ENCODE measurements at places on chromosomes 11 and 22.

DNA sequence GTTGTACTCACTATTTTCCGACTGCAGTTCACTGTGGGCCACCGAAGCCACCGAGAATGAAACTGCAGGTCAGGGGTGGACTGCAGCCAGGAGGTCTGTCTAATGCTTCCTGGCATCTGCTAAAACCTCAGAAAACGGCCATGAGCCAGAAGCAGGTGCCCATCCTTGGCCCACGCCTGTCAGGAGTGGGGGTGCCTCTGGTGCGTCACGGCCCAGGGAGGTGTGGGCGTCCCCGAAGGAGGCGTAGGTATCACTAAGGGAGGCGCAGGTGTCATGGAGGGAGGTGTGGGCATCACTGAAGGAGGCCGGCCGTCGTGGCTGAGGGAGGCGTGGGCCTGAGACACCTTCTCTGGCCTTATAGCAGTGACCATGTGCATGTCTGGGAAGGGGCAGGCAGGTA is 456.2 kb downstream of the TBC1D22A start:
- DNase-seq = no peak

- DNase-seq = no peak
Observed at GRCh38 chr11:113773092-113773415, 438 bp downstream of the ZW10 start.

GRCh38 chr22:42065438-42066125 is 5.0 kb downstream of the NAGA start:
- DNase-seq = no peak

DNA sequence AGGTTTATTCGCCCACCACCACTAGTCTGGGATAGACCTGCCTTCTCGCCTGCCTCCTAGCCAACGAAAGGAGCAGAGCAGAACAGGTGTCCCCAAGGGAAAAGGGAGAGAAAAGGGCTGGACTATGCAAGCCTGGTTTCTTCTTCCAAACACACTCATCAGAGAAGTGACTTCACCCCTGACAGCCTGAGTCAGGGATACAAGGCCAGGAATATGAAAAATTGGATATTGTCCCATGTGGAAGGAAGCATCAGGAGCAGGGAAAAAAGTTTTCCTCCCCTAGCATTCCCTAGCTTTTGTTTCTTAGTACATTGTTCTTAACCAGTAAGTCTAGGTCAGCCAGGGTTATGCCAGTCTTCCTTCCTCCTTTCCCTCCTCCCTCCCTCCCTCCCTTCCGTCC is 56.9 kb upstream of the TNRC6B start:
- no peak for DNase-seq

DNA sequence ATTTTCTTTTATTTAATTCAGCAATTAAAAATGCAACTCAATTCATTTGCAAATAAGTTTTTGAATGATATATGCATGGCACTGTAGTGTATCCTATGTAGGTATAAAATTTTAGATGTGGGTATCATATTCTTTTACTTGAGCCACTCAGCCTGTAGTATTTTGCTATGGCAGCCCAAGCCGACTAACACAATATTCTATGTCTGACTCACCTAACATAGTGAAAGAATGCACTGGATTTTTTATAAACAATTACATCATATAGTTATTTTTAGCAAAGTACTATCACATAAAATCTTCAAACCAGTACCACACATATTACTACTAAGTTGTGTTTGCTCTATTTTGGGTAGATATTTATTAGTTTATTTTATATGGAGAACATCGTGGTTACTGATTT is 21.9 kb upstream of the GRIA4 start:
- no peak for DNase-seq

GRCh38 chr11:83054904-83055380 is 16.8 kb downstream of the RAB30 start:
- DNase-seq = no peak

DNA sequence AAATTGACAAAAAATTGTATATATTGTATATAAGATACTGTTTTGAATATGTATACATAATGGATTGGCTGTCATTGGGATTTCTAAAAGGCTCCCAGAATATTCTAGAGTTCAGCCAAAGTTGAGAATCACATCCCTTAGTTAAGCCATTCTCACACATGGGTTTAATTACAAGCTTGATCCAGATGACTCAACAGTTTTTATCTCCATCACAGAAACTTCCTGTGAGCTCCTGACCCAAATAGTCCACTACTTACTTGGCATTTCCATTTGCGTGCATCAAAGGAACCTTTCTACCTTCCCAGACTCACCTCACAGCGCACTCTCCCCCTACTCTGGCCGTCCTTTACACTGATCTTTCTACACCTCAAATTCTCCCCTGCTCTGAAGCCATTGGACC is 184.8 kb upstream of the ARHGAP20 start:
- DNase-seq = no peak

DNA sequence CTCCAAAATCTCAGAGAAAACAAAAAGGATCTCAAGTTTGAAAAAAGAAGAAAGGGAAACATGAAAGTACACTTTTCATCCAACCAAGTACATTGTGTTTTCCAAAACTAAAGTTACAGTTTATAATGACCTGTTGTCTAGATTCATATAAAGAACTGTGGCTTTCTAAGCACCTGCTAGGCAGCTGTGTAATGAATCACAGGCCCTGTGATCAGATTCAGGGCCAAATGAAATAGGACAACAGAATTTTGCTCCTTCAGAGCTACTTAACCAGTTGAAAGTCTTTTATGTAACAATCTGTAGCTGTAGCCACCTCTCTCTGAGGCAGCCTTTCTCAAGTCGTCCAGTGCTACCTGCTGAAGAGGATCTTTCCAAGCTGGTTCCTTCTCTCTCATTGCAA is 960.0 kb upstream of the RAG2 start:
- DNase-seq = no peak

DNA sequence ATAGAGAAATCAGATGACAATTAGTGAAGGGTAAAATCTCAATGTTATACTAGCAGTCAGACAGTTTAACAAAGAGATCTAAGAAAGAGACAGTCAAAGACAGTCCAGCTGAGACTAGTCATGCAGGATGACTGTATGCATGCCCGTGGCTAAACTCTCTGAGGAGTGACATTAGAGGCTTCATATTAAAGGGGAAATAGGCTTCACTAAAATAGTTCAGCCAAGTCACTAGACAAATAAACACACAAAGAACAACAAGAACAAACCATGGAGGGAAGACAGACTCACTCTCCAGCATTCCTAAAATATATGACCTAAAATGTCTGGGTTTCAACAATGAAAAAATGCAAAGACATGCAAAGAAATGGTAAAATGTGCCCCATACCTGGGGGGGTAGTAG is 18.6 kb upstream of the APLNR start:
- no peak for DNase-seq

- no peak for DNase-seq
Observed at GRCh38 chr11:12991426-12991825, 17.7 kb upstream of the RASSF10 start.
